ENCODE measurements at places on chromosomes 5 and 9.

- no peak for DNase-seq
Observed at GRCh38 chr5:10594591-10595210, 30.8 kb downstream of the ANKRD33B start.

DNA sequence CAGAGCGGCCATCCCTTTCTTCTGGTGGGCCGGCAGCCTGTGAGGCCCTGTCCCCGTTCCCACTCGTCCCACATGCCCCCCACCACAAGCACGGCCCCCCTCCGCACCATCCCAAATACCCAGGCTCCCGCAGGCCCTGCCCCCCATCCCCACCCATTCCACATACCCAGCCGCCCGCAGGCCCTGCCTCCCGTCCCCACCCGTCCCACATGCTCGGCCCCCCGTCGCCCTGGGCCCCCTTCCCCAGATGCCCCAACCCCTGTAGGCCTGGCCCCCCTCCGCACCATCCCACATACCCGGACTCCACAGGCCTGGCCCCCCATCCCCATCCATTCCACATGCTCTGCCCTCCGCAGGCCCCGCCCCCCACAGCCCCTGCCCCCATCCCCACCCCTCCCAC, 11.5 kb downstream of the SLC6A19 start:
- no peak for DNase-seq

- DNase-seq = no peak
Observed at GRCh38 chr5:31655491-31655890, 16.6 kb downstream of the PDZD2 start.

GRCh38 chr9:88748566-88749261, 213.7 kb downstream of the NXNL2 start:
- DNase-seq = no peak

DNA sequence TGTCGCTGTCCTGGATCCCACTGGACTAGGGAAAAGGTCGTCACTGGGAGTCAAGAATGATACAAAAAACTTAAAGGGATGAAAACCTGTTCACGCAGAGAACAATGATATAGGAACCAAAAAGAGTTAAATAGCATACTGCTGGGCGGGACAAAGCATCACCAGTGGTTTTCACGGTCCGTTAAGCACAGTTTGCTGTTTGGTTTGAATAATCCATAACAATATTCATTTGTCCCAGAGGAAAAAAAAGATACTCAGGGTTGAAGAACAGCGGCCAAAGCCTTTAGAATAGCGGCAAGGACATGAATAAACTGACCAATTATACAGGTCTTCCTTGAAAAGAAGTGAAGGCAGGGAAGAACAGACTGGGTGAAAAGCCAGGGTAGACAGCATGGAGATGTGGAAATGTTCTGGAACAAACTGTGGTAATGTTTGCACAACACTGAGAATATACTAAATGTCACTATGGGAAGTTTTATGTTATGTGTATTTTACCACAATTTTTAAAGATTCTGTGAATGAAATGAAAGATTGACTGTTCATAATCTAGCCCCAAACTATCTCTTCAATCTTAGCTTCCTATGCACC, 60.8 kb downstream of the MTMR12 start:
- DNase-seq = peak; percentile 16
